H4 (cell line): ENCODE measurements at places on chromosomes 3 and 15. TPM values are rescaled to one million over a fixed set of nuclear protein-coding genes. Genes with fewer than 3 reads are reported as not detected.

DNA sequence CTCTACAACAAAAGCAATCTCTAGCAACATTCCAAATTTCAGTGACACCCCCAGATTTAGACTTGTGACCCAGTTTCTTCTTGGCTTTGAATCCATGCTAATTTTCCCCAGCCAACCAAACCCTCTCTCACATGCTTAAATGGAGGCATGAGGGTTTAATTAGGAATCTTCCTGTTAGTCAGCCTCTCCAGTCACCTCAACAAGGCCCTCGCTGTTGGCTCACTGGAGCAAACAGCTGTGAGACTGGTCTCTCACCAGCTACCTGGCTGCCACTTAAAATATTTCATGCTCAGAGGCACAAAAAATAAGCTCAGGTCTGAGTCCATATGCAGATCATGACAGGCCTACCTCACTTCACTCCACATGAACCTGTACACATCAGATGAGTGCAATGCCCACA, 630.4 kb upstream of the ADAMTS9 start:
- no peak for DNase-seq

- no peak for DNase-seq
Observed at GRCh38 chr3:65979731-65980130, 59.0 kb downstream of the MAGI1 start.

DNA sequence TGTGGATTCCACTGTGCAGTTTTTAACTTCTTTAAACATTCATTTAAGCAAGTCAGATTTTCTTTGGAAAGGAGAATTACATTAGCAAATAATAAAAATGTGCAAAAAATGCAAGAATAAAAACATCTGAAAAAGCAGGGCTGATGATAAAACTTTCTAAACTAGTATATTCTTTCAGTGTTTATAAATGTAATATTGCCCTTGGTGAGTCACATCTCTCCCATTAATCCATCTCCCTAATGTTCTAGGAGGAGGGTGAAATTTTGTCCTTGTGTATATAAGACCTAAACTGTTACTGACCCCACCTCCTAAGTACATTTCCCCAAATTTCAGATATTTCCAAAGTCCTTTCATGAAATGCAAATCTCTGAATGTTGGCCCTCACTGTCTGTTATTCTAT, 28.5 kb upstream of the DCUN1D1 start:
- DNase-seq = no peak

DNA sequence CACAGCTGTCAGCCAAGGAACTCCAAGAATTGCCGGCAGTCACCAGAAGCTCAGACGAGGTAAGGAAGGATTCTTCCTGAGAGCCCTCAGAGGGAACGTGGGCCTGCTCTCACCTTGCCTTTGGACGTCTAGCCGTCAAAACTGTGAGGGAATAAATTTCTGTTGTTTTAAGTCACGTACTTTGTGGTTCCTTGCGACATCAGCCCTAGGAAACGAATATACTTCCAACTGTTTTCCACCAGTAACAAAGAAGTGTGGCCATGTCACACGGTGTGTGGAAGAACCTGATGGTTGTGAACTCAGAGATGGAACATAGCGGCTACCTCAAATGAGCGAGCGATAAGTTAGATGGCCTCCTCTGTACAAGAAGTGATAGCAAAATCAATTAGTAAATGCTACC, 41.0 kb upstream of the B3GNT5 start:
- no peak for DNase-seq

DNA sequence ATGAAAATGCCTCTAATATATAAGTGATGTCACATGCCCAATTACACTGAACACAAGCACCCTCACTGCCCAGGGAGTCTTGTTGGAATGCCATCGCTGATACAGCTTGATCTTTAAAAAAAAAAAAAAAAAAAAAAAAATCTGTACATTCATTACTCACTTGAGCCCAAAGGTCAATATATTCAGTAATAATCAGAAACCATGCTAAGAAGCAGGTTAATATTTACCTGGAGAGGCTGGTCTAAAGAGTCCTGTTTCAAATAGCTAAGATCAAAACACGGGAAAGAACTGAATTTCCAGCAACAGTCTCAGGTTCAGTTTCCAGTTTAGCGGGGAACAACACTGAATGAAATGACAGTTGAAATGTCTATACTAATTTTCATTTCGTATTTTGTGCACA, 109.9 kb downstream of the UACA start:
- no peak for DNase-seq

DNA sequence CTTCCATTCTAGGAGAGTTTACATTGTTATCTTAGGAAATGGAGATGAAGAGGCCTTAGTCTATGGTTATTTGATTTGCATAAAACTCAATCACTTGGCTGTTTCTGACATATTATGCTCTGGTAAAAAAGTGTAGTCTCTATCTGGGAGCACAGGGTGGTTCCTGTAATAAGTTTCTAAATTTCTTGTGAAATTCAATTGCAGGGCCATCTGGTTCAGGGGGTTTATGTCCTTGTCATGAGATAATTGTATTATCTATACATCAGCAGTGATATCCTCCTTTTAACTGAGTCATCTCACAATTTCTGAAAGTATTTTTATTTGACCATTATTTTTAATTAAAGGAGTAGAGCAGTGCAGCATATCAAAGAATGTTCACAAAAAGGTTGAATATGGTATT, 203.3 kb downstream of the MFSD1 start:
- no peak for DNase-seq

DNA sequence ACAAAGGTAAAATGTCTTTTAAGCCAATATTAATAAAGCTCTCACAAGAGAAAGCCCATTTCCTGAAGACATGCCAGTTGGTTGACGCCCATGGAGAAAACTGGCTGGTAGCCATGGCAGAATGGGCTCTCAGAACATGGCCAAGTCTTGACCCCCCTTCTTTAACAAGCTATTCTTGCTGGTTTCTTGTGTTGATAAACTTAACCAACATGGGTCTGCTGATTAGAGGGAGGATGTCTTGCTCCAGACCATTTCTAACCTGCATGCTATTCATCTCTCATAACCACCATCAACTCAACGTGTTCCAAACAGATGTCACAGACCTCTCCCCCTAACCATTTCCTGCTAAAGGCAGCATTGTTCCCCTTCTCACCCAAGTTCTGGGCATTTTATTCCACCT, 25.7 kb downstream of the NTRK3 start:
- no peak for DNase-seq

DNA sequence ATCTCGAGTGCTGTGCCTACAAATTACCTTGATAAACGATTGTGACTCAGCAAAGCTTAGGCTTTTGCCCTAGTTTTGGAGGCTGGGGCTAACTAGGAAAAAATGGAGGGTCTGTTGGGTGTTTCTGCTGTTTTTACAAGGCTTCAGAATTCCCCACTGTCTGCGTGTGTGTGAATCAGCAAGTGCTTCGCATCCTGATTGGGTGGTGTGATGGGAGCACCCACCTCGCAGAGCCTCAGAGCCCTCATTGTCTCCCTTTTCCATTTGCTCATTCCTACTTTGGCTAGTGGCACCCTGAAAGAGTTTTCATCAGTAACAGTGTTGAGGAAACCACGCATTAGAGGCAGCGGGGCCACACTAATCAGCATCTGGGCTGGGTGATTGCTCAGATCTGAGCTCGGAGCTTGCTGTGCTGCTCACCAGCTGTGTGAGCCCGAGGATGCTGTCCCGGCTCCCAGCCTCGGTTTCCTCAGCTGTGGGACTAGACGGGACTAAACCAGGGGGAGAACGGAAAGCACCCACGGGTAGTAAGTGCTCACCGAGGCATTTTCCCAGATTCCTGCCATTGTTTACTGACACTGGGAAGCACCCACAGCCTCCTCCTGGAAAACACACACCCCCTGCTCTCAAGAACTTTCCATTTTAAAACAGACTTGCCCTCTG, 40.6 kb downstream of the GOLGA8S start:
- DNase-seq = no peak

GRCh38 chr3:88041005-88041404, 17.8 kb downstream of the CGGBP1 start:
- no peak for DNase-seq

DNA sequence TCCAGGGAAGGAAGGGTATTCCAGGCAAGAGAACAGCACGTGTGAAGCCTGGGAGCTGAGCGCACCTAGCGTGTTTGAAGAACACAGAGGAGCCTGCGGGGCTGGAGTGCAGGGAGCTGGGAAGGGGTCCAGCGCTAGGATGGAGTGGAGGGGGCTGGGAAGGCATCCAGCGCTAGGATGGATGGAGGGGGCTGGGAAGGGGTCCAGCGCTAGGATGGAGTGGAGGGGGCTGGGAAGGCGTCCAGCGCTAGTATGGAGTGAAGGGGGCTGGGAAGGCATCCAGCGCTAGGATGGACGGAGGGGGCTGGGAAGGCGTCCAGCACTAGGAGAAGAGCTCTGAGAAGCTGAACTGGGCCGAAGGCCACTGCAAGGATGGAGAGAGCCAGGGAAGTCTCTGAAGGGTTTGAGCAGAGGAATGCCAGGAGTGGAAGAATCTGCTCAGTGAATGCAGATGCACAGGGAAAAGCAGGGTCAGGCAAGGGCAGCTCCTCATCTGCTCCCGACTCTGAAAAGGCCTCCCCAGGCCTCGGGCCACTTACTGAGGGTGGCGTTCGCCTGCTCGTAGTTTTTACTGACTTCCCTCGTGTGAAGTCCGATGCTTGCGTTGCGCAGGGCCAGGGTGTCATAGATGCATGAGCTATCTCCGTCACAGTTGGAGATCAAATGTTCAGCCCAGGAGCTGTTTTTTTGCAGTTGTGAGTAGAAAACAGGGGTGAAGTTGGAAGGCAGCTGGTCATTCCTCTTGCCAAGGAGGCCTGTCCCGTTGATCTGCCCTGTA, 39.8 kb downstream of the MUC20 start:
- DNase-seq = peak; percentile 54

DNA sequence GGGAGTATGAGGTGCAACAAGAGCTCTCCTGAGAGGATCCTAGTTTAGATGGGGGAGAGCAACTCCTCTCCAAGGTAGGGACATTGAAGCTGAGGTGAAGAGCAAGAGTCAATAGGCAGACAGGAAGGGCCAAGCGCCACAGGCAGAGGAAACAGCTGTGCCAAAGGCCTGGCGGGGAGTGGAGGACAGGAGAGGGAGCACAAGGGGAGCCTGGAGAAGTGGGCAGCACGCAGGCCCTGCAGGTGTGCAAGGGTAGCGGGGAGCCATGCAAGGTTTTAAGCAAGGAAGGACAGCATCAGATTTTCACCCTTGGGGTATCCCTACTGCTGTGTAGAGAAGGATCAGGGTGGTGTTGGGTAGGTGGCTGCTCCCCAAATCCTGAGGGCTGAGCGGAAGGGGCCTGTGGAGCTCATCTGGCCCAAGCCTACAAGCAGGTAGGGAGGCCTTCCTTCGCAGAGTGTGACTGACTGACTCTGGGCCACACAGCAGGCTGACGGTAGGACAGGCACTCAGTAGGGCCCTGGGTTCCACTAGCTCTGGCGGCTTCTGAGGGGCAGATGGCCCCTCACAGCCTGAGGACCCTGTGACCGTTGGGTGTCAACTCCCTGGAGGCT, 13.3 kb downstream of the CHST13 start:
- DNase-seq = no peak

GRCh38 chr3:132535575-132536441, 61.3 kb upstream of the ACKR4 start:
- peak; percentile 75 for DNase-seq

DNA sequence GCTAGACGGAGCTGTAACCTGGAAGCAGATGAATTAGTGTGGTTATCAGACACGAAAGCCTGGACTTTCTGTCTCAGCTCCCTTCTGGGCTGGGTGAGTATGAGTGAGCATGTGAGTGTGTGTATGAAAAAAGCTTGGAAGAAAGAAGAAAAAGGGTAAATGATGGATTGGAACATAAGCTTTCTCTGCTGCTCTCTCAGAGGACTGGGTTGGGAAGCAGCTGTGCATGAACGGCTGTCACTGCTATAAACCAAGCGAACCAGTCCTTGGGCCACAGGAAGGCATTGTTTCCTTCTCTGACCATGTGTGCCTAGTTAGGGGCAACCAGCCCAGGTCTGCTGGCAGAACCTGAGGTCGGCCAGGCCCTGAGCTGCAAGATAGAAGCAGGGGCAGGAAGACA, 37.0 kb downstream of the UMPS start:
- no peak for DNase-seq

DNA sequence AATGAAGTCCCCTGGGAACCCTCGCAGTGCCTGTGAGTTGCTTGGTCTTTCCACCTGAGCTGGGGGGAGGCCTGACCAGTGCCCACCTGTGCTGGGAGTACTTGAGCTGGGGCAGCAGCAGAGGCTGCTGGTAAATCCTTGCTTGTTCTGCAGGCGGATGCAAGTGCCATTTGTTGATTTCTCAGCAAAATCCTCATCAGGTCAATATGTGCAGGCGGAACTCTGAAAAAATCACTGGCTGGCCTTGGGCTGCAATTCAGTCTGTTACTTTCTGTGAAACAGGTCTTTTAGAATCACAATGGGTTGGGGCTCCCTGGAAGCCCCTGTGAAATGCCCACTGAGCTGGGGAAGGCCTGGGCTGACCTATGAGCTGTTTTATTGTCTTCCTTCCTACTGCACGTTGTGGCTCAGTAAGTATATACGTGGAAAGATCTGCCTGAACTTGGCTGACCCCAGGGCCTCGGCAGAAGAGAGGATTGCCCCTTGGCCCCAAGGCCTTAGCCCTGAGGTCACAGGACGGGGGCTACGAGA, 182.0 kb upstream of the RGMA start:
- no peak for DNase-seq

- no peak for DNase-seq
Observed at GRCh38 chr15:69660658-69661405, 208.2 kb downstream of the RPLP1 start.

DNA sequence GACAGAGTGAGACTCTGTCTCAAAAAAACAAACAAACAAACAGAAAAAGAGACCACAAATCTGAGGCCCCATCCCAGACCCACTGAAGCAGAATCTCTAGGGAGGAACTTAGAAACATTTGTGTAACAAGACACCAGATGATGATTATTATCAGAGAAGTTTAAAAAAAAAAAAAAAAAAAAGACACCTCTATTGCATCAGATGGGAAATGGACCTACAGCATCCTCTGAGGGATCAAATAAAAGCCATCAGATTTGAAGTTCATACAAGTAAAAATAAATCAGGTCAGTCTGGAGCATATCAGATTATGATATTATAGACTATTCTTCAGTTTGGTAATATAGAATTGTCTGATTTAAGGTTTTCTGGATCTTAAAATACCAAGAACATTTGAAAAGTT, 21.9 kb upstream of the LIPC start:
- DNase-seq = no peak

DNA sequence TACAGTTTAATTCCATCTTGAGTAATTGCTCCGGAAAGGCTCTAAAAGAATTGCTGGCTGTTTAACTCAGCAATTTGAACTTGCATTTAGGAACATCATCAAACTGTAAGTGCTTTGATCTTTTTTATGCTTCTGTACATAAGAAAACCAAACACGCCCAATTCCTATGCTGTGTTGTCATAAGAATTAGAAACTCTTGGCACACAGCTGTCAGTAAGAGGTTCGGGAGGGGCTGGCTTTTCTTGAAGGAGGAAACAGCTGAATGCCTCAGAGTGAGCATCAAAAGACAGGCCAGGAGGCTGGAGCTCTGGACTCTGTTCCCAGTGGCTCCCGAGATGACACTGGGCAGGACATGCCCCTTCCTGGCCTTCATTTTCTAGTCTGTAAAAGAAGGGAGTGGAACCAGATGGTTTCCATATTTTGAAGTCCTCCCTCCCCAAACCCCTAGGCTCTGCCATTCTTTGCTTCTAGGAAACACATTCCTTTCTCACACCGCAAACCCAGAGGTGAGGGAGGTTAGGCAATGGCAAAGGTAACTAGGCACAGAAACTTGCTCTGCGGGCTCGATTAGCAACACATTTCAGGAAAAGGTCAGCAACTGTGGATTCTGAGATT, 73.7 kb upstream of the DLG1 start:
- DNase-seq = peak; percentile 85

- DNase-seq = no peak
Observed at GRCh38 chr3:127549826-127550467, 40.6 kb downstream of the TPRA1 start.

TMEM158 gene
- 8.3 and 9.2 TPM in 2 replicates for total RNA-seq

CCR9 gene
- total RNA-seq = not detected in 2 replicates

SAMMSON gene
- not detected in 2 replicates for total RNA-seq

CHRD gene
- 1.3 and 3.6 TPM in 2 replicates for total RNA-seq

LRRC34 gene
- total RNA-seq = 0.35 and 0.43 TPM in 2 replicates

GRAMD2A gene
- 0.18 and 0.33 TPM in 2 replicates for total RNA-seq
